HL-60 (cell line): ENCODE measurements at places on chromosomes 16 and 17.

DNA sequence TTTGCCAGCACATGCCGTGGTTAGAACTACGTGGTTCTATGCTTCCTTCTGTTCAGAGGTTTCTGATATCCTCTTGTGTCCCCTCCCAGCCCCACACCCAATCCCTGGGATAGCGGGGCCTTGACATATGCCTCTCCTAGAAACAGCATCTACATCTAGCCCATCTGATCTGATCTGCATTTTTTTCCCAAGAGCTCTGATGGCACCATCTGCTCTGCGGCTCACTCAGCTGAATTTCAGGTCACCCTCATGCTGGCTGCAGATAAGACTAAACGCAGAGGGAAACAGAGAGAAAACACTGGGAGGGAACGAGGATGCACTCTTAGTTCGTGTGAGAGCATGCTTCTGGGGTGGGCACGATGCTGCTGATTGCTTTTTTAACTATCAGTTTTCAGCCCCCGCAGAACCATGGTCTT lies 10.7 kb downstream of the WIPI1 start:
- no peak for DNase-seq

DNA sequence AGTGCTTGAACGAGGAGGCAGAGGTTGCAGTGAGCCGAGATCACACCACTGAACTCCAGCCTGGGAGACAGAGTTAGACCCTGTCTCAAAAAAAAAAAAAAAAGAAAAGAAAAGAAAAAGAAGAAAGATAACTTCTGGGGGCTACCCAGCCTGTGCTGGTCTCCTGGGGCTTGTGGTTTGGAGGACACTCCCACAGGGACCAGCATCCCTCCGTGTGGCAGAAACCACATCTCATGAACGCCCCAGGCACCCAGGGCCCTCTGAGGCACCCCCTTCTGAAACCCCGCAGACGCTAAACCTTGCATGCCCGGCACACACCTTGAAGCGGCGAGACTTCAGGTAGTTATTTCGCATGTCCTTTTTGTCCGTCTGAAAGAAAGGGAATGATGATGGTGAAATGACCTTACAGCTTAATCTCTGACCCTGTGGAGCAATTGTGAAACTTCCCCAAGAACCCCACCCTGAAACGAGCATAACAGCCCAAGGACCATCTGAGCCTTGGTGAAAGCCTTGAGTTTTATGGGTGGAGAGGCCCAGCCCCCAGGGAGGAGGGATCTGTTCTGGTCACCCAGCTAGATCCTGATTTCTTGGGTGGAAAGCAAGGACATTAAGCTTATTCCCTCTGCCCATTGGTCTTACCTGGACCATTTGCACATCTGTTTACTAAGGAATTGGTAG lies 55.0 kb downstream of the CNGB1 start:
- DNase-seq = no peak

GRCh38 chr16:28182183-28182582 lies 29.6 kb downstream of the XPO6 start:
- no peak for DNase-seq

DNA sequence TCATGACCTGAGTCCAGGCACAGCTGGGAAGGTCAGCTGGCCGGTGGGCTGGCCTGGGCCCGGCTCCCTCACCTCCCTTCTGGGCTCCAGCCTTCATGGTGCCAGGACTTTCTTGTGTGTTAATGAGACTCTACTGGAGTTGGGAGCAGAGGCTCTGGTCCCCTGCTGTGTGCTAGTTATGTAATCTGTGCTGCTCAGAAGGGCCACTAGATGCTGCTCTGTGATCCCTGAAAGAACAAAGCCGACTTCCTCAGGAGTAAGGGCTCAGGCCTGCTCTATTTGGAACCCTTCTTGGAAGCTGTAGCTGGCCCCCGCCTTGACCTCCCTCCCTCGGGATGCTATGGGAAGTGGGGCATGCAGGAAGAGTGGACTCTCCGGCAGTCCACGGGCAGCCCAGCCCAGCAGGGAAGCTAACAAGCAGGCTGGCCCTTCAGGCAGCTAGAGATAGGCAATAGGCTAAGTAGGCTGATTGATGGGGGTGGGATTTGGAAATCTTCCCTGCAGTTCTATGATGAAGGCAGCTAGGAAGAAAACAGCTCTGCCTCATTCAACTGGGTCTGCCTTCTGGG lies 3.3 kb upstream of the CDK5R1 start:
- no peak for DNase-seq

DNA sequence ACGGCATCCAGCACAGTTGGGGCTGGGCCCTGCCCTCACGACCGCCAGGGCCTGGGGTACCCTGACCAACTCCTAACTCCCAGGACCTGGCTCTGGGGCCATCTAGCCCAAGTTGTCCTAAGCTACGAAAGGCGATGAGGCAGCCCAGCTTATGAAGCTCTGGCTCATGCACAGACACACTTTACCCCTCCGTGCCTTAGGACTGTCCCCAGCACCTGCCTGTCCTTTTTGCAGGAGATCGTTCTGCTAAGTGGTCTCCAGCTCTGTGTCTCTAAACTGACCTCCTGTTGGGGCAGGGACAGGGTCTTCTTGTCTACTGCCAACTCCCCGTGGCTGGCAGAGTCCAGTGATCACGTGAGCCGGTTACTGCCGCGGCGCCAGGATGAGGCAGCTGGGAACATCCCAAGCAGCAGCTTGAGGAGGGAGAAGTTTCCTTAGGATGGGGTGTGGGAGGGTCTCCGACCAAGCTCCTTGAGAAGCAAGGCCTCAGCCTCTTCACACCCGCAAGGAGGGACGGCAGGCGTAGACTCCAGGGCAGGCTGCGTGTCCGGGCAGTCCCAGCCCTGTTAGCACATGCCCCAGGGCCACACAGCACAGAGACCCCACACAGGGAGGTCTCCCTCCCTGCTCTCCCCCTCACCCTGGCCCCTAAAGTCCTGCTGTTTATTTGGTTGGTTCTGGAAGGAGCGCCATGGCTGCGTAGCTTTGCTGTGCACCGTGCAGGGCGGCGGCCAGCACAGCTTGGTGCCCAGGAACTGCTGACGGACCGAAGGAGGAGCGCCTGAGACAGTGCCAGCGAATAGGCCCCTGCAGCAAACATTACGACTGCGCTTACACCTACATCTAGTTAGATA lies 16.4 kb upstream of the METRNL start:
- DNase-seq = no peak

DNA sequence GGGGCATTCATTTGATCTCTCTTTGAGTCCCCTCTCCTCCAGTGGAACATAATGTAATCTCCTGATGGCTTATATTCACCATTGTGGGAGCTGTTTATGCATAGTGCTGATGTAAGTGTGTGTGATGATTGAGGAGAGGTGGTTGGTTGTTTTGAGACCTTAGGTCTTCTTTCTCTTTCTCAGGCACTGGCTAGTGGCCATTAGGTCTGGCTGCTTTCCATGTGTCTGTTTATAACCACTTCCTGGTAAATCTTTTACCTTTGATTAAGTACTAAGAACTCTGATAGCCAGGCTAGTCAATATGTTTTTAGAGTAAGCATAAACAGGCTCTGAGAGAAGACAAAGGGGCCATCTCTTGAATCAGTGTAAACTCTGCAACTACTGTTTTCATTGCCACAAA lies 27.9 kb downstream of the VAT1L start:
- DNase-seq = no peak

GRCh38 chr16:68190736-68191510 lies 45.0 kb downstream of the ESRP2 start:
- DNase-seq = no peak

GRCh38 chr17:70989280-70989679 lies 819.9 kb downstream of the KCNJ2 start:
- no peak for DNase-seq

- DNase-seq = no peak
These were observed 102.6 kb downstream of the ZNF778 start for GRCh38 chr16:89319886-89320781.

DNA sequence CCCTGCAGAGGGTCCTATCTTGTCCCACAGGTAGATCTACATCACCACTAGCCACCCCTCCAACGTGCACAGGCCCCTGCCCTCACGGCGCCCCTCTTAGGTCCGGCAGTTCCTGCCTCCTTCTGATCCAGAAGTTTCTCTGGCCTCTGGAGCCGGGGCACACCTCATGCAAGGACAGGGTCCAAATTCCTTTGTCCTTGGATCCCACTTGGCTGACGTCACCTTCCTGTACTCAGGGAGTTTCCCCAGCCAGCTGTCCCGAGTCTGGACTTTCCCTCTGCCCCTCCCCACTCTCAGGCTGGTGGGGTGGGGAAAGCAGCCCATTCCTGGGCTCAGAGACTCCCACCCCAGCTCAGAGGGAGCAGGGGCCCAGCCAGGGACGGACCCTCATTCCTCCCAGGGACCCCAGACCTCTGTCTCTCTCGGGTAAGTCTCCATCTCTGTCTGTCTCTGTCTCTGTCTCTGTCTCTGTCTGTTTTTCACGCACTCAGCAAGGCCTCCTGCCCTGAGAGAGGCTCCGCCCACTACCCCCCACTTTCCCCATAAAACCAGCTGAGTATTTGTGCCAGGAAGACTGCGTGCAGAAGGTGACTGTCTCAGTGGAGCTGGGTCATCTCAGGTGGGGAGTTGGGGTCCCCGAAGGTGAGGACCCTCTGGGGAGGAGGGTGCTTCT lies at the start of gene IL32:
Gene IL32, plus strand, starts transcription at position 572 of the 673 bp plus-strand sequence. CDS start 172 bp downstream, outside the sequence.
- DNase-seq = no peak

GRCh38 chr16:75219838-75220237 lies 1.1 kb downstream of the CTRB1 start:
- DNase-seq = no peak

DNA sequence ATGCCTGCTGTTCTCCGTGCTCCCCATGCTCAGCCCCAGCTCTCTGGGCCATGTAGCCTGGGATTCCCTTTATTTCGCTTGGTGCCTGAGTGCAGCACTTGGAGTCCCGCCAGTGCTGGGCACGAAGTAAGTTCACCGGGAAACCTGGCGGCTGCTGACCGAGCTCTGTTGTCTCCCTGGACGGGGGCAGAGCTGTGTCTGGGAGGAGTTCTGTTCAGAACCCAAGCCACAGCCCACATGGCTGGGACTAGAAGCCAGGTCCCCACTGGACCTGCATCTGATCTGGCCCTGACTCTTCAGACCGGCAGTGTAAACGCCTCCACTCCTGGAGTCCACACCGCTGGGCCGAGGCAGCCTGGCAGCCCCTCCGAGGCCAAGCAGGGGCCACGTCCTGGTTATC lies 37.5 kb upstream of the CIBAR2 start:
- DNase-seq = no peak
